ENCODE measurements at places on chromosomes 3 and 15.

DNA sequence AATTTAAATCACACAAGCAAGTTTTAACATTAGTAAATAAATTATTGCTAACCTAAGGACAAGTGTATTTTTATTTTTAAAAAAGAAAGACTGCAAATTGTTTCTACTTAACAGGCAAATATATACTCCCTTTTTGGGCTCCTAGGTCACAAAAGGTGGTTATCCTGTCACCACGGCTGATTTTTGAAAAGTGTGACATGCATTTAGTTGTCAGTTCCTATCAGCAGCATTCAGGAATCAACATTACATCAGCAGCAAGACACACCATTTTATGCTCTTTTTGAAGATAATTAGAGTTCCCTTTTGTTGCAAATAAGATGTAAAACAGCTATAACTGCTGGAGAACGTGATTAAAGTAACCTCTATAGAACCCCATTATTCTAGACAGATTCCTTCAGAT is 357.5 kb upstream of the TMCO5A start:
- no peak for DNase-seq

DNA sequence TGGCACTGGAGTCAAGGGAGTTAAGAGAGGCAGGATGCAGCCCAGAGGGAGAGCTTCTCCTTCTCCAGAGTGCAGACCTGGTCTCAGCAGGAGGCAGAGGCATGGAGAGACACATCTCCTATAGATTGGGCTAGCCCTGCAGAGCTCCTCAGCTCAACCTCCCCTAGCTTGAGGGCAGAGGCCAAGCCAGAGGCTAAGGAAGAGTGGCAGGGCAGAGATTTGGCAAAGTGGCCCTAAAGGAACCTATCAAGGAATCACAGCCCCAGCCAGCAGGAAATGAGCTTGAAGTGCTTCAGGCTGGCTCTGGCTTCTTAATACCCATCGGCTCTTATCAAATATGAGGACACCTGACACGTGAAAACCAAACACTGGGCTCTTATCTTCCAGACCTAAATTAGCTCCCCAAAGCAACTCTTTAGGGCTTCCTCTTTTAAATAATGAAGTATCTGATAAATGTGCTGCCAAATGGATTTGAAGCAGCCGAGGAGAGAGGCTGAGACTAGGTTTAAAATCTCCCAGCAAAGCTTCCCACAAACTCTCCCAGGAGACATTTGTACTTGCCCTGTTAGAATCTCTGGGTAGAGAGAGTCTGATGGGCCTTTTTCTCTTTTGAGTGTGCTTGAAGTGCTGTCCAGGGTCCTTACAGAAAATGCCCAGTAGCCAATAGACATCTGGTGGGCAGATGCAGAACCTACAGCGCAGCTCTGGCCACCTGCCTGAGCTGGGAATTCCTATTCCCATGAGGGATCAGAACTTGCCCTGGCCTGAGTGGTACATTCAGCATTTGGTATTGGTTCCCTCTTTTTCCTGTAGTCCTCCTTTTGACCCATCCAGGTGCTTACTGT is 271.4 kb downstream of the CLSTN2 start:
- no peak for DNase-seq

DNA sequence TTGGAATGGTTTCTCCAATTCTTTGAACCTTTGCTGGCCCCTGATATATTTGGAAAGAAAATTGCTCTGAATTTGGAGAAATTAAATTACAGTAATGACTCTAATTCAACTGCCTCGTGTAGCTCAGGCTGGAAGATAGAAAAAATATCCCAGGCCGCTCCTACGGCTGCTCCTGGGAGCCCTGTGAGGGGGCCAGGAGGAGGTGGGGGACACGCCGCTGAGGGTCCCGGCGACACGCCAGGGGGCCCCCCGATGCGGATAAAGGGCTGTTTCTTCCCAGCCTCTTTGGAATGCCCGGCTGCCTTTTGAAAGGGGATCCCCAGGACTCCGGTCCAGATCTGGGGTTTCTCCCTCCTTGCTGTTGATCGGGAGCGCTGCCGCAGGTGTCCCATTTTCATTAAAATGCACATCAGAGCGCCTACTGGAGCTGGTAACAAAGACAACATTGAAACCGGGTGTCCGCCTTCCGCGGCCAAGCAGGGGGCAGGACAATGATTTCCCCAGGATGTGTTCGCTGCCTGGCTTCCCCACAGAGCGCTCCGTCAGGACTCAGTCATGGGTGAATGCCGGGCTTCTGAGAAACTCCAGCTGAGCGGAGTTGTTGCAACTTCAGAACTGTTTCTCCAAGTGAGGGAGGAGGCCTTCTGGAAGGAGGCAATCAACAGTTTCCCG is 200.1 kb upstream of the KBTBD8 start:
- no peak for DNase-seq

DNA sequence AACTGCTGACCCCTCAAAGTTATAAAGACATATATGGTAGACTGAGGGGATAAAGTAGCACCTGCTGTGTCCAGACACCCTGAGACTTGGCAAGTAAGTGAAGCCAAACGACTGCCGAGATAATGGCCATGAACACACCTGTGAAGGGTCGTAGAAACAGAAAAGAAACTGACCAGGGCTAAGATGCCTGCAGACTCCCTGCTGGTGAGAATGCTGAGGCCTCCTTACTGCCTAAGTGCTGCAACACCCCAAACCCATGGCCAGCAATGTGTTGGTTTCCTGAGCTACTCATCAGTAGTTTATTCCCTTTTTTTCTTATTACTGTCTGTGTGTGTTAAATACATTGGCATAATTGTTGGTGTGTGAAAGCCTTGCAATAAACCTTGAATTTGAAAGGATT is 233.8 kb downstream of the ZNF385D start:
- no peak for DNase-seq

DNA sequence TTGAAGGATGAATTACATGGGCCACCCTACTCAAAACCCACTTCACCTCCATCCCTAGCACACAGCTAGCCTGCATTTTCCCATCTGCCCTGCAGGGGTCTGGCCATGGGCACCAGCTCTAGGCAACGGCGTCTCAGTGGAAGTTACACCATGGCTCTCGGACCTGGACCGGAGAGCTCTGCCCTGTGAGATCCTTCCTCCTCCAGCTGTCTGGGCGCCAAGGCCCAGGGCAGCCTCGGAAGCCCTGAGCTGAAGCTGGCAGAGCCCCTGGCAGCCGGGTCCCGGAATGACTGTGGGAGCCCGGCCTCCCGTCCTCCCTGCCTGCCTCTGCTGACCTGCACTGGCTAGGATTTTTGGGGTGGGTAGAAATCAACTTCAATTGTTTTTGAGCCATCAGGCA is 98.9 kb downstream of the CHSY1 start:
- no peak for DNase-seq

- no peak for DNase-seq
Observed at GRCh38 chr15:65195548-65195923, 10.4 kb upstream of the CLPX start.

- DNase-seq = no peak
Observed at GRCh38 chr3:197289726-197290125, 8.7 kb downstream of the DLG1 start.

DNA sequence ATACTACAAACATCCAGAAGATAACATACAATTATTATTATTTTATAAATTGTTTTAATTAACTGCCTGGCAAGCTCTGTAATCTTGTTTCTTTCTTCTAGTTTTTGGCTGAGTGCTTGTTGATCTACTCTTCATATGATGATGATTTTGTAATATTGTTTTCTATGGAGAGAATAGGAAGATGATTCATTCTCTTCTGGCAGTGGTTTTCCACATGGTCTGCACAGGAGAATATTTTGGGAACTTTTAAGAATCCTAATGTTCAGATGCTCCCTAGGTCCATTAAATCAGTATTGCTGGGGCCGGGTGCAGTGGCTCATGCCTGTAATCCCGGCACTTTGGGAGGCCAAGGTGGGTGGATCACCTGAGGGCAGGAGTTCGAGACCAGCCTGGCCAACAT is 37.6 kb downstream of the CACNA2D3 start:
- DNase-seq = no peak

DNA sequence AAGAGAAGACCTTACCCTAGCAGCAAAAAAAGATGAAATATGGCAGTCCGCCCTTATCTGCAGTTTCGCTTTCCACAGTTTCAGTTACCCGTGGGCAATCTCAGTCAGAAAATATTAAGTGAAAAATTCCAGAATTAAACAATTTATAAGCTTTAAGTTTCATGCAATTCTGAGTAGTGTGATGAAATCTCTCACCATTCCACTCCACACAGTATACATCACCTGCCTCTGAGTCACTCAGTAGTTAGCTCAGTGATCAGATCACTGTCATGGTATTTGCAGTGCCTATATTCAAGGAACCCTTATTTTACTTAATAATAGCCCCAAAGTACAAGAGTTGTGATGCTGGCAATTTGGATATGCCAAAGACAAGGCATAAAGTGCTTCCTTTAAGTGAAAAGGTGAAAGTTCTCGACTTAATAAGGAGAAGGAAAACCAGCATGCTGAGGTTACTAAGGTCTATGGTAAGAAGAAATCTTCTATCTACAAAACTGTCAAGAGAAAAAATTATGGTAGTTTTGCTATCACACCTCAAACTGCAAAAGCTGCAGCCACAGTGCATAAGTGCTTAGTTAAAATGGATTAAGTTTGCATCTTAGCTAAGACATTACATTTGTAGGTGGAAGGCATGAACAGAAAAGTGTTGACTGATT is 48.1 kb downstream of the HSPBAP1 start:
- DNase-seq = no peak

GRCh38 chr15:85137489-85138168 is 156.0 kb downstream of the PDE8A start:
- DNase-seq = peak; percentile 31

DNA sequence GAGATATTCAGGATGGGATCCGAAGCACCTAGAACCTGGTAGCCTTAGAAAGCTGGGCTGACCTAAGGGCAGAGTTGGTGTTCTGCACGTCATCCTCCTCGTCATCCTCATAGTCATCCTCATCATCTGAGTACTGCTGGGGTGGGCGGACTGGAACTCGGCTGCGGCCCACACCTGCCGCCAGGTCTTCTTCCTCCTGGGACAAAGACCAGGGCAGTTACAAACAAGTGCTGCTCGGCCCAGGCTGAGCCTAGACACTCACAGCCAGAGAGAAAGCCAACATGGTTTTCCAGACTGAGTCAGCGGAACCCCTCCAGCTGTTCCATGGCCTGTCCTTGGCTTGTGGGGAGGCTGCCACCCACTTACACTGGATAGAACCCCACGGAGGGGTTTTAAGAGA is 40.5 kb downstream of the SEMA3G start:
- no peak for DNase-seq
